IMR-90 (cell line): ENCODE measurements at places on chromosomes 2 and 18. TPM values are rescaled to one million over a fixed set of nuclear protein-coding genes. Genes with fewer than 3 reads are reported as not detected.

- DNase-seq, result no peak
Measured at GRCh38 chr2:215404348-215405012, 31.4 kb downstream of the FN1 start.

GRCh38 chr2:234071664-234072063 is 21.2 kb downstream of the SPP2 start:
- no peak for DNase-seq

DNA sequence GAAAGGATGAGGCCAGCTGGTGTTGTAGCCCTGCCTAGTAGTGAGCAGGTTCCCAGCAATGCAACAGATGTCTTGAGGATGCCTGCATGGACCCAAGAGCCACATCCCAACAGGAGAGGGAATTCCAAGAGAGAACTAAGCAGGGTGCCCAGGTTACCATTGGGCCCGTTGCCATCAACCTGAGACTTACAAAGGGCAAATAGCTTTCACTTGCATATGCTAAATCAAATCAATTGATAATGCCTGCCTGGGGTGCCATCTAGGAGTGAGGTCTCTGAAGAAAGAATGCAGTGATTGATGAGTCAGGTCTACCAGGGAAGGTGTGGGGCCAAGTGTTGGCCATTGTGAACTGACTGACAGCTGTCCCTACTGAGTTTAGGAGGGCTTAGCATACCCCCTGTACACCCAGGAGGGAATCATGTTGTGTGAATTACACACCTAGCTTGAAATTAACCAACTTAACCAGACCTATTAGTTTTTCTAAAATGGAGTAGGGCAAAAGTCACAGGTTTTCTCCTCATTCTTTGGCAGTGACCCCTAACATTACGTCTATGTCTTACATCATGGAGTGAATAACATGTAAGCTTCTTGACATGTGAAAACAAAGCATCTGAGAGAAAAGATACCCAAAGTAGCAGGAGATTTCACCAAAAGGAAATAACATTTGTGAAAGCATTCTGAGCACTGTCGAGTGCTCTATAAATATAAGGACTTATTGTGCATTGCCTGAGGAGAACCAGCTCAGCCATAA is 32.3 kb downstream of the FHOD3 start:
- peak; percentile 58 for DNase-seq

PTPRN gene
- 4.4 and 5.2 TPM in 2 replicates for total RNA-seq

ASPRV1 gene
- 0.18 and 0.28 TPM in 2 replicates for total RNA-seq

RFX8 gene
- total RNA-seq, result 1.9 and 2.9 TPM in 2 replicates
